ENCODE measurements at places on chromosomes 1 and 21. TPM values are rescaled to one million over a fixed set of nuclear protein-coding genes. Genes with fewer than 3 reads are reported as not detected.

GJA9 gene
- not detected for total RNA-seq

RPE65 gene
- total RNA-seq: not detected

PLPPR4 gene
- total RNA-seq: under 0.01 TPM

KLHDC8A gene
- 16.5 TPM for total RNA-seq

Measured in kidney epithelial cell (primary cell).